ENCODE measurements at places on chromosomes 3 and 15. TPM values are rescaled to one million over a fixed set of nuclear protein-coding genes. Genes with fewer than 3 reads are reported as not detected.

Gene RARRES1
- total RNA-seq = 0.98 TPM

Gene LYSMD2
- total RNA-seq = 21.7 TPM

Gene CHRNA7
- 0.17 TPM for total RNA-seq

Gene STIMATE
- total RNA-seq = 10.0 TPM

Gene SKOR1
- 0.11 TPM for total RNA-seq

Gene LIPH
- under 0.01 TPM for total RNA-seq
